Fibroblast of skin of abdomen (primary cell): ENCODE measurements at places on chromosomes 16 and 17.

DNA sequence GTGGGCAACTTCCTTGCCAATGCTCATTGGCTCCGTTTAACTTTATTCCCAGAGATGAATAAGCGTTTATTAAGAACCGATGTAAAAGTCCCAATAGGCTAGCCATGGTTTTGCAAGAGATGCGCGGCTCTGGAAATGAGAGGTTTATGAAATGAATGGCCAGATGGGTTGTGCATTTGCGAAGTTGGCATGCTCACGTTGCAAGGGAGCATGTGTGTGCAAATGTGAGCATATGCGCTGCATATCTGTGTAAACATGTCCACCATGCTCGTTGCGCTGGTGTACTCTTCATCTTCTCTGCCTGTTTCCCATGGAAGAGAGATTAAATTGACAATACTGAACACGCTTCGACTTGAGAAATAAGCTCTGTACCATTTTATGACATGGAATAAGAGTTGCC is 848.6 kb upstream of the RBFOX1 start:
- no peak for DNase-seq

DNA sequence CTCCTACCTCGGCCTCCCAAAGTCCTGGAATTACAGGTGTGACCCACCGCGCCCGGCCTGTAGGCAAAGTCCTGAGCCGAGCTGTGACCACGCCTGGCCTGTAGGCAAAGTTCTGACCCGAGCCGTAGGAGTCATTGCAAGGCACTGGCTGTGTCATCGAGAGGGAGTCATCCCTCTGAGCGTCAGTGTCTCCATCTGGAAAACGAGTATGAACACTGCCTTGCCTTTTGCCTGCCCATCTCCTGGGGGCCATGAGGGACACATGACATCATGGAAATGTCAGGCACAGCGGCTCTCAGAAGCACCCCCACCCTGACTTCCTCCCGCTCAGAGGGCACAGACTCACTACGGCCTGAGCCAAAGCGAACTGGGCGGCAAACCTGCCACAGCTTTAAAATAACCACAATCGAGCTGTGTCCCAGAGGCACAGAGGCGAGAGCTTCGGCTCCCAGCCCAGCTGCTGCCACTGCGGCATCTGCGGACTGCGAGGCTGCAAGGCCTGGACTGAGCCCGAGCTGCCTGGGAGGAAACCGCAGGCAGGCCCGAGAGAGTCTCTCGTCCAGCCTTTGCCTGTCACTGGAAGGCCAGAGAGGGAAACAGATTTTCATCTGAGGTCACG is 50.8 kb downstream of the RPH3AL start:
- no peak for DNase-seq

- DNase-seq = no peak
These were observed 153.4 kb downstream of the RGS9 start for GRCh38 chr17:65290616-65291015.

GRCh38 chr17:44977814-44978550 is 9.9 kb upstream of the C1QL1 start:
- DNase-seq = no peak

GRCh38 chr16:24555346-24555872 is 16.0 kb downstream of the RBBP6 start:
- DNase-seq = no peak

DNA sequence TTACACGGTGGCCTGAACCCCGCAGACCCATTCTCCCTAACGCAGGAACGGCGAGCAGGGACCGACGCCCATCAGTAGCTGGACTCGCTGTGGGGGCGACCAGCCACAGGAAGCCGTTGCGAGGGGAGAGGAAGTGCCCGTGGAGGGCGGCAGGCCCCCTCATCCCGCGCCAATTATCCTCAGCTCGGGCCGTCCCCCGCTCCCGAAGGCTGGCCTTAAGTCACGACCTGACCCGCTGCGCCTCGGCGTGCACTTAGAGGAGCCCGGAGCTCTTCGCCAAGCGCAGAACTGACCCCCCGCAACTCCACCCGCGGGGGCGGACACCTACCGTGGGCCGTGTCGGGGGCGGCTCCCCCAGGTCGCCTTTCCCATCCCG is 401 bp downstream of the ARL16 start:
- no peak for DNase-seq

DNA sequence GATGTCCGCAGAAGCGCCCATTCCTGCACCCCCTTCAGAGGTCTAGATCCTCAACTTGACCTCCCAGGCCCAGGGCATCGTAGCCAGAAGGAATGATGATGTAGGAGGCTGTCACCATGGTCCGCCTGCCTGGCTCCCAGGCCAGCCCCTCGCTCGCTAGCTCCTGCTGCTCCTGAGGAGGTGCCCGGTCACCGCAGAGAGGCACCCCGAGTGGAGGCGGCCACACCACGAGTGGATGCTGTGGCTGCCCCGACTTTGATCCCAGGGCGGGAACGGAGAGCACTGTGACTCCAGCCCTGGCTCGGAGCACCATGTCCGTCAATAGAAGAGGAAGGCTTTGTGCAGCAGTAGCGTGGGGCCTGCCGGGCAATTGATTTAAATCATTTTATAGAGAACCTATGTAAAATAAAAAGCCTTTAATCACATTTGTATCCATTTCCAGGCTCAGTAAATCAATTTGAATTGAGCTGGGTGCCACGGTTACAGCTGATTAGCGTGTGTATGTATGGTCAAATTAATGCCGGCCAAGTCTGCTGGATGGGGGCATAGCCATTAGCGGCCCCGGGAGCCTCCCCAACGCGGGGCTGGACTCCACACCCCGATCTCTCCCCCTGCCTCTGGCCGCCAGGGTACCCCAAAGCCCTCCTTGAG is 122.6 kb upstream of the GSE1 start:
- no peak for DNase-seq

DNA sequence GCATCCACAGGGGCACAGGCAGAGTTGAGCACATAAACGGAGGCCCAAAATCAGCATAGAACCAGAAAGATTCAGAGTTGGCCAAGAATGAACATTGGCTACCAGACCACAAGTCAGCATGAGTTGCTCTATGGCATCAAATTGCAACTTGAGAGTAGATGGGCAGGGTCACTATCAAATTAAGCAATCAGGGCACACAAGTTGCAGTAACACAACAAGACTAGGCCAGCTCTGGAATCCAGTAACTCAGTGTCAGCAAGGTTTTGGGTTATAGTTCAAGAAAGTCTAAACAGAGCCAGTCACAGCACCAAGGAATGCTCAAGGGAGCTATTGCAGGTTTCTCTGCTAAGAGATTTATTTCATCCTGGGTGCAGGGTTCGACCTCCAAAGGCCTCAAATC is 12.9 kb downstream of the G6PC1 start:
- DNase-seq = no peak

DNA sequence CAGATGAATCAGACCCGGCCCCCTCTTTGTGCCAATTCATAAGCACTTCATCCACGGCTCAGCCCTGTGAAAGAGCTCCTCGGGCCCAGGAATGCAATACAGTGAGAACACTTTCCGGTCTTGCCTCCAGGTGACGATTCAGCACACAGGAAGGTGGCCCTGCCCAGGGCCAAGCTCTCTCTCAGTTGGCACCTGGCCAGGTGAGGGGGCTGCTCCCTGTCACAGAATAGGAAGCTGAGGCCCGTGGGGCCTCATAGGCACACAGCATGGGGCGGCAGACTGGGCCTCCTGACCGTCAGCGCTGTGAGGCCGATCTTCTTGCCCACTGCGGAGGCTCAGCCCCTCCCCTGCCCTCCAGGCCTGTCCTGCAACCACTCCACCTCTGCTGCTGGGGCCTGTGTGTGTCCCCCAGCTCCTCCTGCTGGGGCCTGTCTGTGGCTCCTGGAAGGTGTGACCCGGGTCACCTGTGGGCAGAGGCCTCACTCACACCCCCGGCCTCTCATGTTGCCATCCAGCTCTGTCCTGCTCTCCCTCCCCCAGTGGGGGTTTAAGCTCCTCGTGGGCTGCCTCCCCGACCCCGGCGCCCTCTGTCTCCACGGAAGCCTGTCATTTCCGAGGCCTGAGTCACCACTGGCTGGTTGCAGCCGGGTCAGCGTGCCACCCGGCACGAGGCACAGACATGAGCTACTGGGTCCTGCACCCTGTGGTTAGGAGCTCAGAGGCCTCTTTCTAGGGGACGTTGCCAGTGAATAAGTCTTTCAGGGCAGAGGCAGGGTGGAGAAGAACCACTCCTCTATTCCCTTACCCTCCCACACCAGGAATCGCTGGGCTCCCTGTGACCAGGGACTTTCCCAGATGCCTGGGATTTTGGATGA is 114.4 kb downstream of the SEC14L1 start:
- peak; percentile 62 for DNase-seq

- DNase-seq = peak; percentile 14
These were observed 75.5 kb upstream of the MED9 start for GRCh38 chr17:17401271-17401781.

- peak; percentile 55 for DNase-seq
These were observed 19.9 kb upstream of the GPATCH8 start for GRCh38 chr17:44522883-44523671.

GRCh38 chr16:81641395-81642106 is 137.5 kb upstream of the PLCG2 start:
- no peak for DNase-seq

- no peak for DNase-seq
These were observed 92.0 kb upstream of the ASIC2 start for GRCh38 chr17:33385133-33385532.

- no peak for DNase-seq
These were observed 1.2 kb downstream of the MYH11 start for GRCh38 chr16:15855704-15856003.

DNA sequence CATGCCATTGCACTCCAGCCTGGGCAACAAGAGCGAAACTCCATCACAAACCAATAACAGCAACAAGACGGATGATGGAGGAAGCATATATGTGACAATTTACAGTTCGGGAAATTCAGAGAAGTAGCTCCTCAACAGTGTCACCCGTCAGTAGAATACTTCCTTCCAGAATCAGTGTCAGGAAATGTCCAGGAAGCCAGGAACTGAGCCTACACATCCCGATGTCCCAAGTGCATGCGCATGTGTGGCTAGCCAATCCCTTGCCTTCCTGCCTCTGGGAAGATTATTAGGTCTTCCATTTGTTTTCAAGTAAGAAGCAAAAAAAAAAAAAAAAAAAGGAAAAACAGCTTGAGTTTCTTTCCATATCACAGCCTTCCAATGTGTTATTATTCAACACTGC is 1.4 kb upstream of the PITPNC1 start:
- DNase-seq = no peak

GRCh38 chr16:10575506-10576130 is 4.8 kb downstream of the EMP2 start:
- DNase-seq = no peak

DNA sequence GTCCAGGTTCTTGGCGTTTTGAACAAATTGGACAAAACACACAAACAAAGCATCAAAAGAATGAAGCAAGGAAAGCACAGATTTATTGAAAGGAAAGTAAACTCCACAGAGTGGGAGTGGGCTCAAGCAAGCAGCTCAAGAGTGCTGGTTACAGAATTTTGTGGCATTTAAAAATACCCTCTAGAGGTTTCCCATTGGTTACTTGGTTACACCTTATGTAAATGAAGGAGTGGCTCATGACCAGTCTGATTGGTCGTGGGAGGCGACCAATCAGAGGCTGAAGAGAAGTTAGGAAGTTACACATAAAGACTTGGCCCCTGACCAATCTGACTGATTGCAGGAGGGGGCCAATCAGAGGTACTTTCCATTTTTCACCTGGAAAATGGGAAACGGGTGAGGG is 1373.8 kb upstream of the GOT2 start:
- DNase-seq = no peak

DNA sequence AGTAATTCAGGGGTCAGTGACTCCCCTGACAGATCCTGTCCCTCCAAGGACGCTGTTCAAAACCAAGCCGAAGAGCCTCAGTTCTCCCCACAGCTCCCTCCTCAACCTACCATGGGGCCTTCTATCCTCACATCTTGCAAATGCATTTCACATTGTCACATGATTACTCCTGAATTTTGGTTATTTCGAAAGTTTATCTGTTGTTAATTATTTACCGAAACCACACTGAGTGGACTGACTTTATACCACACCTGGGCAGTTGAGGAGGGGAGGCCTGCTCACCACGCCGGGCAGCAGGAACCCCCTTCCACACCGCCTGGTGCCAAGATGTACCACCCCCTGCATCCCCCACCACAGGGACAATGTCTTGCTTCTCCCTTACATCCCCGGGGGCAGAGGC is 4.7 kb downstream of the TIMP2 start:
- DNase-seq = no peak

DNA sequence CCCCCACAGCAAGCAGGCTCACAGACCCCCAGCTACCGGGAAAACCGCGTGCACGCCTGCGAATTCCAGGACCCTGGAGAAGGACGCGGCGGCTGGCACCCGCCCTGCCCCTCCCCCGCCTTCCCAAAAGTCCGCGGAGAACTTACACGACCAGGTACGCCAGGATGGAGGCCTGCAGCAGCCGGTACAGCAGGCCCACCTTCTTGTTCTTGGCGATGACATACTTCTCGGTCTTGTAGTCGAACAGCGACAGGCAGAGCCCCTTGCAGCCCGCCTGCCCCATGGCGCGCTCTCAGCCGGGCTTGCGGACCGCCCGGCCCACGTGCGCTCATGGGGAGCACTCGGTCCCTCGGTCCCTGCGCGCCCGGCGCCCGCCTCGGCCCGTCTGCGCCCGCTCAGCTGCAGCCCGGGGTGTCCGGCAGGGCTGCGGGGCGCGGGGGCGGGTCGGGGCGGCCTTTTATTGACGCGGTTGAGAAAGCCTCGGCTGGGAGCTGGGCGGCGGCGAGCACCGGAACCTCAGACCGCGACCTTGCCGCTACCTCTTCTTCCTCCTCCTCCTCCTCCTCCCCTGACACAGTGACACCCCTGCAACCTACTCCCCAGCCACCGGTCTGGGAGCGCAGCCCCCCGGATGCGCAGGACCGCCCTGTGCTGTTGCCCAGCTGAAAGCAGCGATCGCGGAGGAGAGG is at the start of gene P2RX5:
Gene P2RX5, minus strand, starts transcription at position 433 of the 689 bp plus-strand sequence. Its CDS starts 150 bp downstream, at position 283.
- no peak for DNase-seq

GRCh38 chr16:57732714-57733113 is 2.9 kb upstream of the KATNB1 start:
- no peak for DNase-seq

DNA sequence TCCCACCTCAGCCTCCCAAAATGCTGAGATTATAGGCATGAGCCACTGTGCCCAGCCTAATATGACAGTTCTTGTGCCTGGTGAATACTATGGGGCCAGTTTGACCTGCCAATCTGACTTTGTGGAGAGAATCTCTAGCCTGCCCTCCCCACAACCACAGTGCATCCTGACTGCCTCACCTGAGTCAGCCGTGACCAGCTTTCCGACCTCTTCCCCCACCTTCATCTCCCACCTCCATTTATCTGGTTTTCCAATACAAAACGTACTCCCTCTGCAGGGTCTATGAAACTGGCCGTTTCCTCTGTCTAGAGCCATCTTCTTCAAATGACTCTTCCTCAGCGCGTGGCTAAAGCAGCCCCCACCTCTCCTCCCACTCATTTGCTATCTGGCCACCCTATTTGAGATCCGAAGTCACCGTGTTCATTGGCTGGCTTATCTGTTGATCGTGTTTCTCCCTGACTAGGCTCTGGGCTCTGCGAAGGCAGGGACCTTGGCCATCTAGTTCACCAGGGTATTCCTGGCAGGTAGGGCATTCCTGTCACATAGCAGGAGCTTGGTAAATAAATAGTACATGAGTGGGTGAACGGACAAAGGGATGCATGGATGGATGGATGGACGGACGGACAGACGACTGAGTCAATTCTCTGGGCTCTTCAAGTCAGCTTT is 22.3 kb upstream of the PLLP start:
- no peak for DNase-seq

- peak; percentile 80 for DNase-seq
These were observed 26.3 kb downstream of the NFE2L1 start for GRCh38 chr17:48074322-48075081.
